Jurkat, Clone E6-1 (cell line): ENCODE measurements at places on chromosomes 6 and 20.

DNA sequence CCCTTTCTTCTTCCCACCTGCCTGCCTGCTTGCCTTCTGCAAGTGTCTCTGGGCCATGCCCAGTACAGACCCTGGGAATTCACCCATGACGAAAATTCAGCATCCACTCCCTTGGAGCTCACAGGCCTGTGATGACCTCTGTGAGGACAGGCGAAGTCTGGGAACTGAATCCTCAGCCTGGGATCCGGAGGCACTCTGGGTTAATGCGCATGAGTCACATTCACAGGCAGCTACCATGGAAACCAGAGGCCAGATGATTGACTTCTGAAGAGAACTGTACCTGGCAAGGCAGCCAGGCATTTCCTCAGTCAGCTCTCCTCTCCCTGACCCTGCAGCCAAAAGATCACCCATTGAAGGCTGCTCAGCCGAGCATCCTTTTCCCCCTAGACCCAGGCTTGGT lies 41.0 kb downstream of the SLC9A8 start:
- no peak for DNase-seq

- no peak for DNase-seq
Observed at GRCh38 chr6:3337521-3338350, 79.0 kb downstream of the PSMG4 start.

DNA sequence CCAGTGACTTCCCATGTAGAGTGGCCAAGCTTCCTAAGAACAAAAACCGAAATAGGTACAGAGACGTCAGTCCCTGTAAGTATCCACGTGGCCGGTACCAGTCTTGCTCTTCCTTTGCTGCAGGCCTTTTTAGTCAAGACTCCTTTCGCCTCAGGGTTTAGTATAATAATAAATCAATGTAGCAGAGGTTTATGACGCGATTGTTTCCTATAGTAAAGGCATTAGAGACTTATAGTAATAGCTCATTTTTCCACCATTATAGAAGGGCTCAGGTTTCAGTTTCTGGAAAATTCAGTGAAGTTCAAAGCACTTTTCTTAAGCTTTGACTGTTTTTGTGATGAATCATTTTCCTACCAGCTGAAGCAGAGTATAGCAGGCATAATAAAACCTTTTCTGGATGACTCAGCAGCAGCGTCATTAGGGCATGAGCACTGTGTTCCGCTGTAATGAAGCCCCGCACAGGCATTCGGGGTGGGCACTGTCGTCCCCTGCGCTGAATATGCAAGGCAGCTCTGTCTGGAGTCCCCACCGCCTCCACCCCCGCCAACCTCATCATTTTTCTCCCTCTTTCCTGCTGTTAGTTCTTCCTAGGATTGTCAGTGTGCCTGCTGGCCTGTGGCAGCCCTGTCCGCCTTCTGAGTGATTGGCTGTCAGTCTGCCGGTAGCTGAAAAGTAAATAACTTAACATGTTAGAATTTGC lies 51.3 kb downstream of the PTPN1 start:
- no peak for DNase-seq

GRCh38 chr6:109772883-109773431 lies 81.9 kb downstream of the FIG4 start:
- DNase-seq = no peak

DNA sequence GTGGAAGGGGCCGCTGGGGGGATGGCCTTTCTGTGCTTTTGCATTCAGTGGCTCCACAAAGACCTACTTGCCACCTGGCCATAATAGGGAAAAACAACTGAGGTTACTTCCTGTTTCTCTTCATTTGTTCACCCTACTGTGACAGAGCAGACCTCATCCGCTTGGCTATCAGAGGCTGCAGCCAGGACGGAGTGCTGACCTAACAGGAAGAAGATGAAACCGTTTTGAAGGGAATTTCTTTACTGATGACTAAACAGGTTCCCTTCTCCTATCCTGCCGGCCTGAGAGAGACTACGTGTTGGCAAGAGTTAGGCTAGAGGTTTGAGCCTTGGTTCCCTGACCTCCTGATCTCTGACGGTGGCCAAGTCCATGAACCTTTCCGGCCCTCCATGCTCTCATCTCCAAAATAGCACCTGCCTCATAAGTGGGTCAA lies 21.3 kb downstream of the PRR18 start:
- no peak for DNase-seq

GRCh38 chr6:89984926-89985750 lies 90.9 kb downstream of the GJA10 start:
- no peak for DNase-seq

DNA sequence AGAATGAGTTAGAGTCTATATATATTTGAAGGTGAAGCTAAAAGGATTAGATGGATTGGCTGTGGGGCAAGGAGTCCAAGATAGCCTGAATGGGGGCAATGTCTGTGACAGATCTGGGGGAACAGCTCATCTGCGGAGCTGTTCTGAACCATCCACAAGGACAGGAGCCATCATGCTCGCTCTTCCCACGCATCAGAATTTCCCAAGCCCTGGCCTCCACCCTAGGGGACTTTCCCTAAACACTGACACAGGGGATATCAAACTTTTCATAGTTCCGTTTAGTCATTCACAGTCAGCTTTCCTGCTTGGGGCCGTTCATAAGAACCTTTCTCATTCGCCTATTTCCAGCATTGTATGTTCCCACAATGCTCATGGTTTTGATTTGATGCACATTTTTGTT lies 37.6 kb upstream of the CCN6 start:
- no peak for DNase-seq

- DNase-seq = no peak
Observed at GRCh38 chr6:44676246-44676790, 288.8 kb downstream of the CDC5L start.

DNA sequence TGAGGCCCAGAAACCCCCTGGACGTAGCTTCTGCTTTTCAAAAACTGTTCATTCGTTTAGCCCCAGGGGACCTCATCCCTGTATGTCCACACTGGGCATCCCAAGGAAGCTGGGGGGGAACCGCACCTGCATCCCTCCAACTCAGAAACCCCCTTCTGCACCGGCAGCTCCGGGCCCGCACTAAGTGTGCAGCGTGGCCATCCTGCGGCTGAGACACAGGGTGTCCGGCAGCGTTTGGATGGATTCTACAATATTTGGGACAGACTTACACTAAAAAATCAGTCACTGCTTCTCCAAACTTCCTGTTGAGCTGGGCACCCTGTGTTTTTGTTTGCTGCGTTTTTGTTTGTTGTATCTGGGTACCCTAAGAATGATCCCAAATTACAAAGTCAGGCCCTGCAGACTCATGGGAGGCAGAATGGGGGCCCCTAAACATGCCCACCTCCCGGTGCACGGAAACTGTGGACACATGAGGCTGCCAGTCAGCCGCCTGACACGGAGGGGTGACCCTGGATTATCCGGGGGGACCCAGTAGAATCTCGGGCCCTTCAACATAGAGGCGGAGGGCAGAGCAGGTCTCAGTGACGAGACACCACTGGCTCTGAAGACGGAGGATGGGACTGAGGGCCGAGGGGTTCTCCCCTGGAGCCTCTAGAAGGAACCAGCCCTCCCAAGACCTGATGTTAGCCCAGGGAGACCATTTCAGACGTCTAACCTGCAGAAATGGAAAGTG lies 88.2 kb upstream of the BHLHE23 start:
- no peak for DNase-seq

DNA sequence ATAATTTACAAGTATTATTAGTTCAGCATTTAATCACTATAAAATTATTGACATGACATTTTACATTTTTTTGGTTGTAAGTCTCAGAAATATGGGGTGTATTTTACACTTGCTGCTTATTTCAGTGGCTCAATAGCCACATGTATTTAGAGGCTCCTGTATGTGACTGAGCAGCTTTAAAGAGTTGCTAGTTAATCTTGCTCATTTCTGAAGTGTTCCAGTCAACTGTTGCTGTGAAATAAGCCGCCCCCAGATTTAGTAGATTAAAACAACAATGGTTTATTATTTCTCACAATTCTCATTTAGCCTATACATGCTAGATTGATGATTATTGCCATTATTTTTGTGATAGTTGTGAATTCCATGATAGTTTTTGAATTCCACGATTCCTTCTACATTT lies 23.0 kb downstream of the CD109 start:
- no peak for DNase-seq

- DNase-seq = no peak
Observed at GRCh38 chr6:159313018-159313417, 143.8 kb downstream of the FNDC1 start.

DNA sequence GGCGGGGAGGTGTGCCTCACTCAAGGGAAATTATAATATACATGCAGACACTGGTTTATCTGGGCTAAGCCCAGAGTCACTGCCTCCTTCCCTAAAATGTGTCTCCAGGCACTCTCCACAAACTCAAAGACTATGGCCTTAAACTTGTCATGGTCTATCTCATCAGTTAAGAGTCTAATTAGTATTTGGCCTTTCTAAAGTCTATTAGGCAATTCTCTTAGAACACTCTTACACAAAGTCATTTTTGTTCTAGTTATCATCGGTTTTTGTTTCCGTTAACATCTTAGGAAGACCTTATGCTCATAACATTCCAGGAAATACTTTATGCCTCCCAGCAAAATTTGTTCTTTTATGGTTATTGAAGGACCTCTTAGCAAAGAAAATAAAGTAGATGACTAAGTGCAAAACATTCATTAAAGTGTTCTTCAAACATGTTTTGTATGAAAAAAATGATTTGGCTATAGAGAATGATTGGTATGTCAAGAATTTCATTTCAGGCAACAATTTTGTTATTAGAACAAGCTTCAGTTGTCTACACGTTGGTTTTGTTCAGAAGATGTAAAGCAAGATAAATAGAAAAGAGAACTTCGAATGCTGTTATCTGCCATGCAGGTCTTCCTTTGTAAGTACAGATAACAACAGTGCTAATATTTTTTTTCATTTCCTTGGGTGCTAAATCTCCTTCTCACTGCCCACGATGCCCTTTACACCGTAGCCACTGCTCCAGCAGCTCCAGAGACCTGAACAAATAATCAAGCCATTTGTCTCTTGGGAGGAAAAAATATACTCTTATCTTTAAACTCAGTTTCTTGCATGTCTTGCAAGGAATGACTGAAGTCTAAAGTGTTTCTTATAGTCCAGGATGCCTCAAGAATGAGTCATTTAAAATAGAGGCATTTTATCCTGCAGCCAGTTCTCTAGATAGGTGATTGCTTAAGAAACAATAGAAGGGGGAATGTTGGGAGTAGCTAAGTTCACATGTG lies 170.4 kb downstream of the HTR1B start:
- DNase-seq = no peak

DNA sequence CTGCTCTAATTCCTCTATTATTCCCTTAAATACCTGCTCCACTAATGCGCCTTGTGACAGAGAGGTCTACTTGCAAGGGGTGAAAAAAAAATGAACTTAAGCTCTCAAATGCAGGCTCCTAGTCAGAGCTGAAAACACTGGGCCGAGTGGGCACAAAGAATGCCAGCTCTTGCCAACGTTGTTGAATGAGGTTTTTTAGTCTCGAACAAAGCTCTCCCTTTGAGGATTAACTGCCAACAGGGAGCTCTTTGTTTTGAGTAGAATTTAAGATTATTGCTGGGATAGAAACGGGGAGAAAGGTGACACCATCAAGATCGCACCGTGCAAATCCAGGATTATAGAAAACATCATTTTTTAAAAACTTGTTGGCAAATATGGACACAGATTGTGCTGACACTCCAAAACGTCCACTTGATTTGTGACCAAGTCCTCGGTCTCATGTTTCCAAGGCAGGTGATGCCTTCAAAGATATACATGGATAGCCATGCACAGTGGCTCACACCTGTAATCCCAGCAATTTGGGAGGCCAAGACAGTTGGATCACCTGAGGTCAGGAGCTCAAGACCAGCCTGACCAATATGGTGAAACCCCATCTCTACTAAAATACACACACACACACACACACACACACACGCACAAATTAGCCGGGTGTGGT lies 163.2 kb downstream of the BMP7 start:
- no peak for DNase-seq

GRCh38 chr6:4885341-4885933 lies 109.2 kb downstream of the CDYL start:
- DNase-seq = no peak

DNA sequence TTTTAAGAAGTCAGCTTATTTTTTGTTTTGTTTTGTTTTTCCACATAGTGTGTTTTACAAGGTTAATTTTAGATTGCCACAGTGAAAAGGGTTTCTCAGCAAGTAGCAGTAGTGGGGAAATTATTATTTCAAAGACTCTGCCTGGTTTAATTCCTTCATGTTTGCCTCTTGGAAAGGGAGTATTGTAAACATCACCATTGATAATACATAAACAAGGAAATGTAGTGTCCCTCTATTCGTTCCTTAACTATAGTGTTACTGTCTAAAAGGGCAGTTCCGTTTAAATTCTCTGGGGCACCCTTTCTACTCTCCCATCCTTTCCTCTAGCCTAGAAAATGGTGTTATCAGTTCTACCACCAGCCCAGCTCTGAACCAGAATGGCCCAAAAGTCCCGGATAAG lies 391.0 kb upstream of the SOX4 start:
- no peak for DNase-seq

- DNase-seq = no peak
Observed at GRCh38 chr6:121443971-121444541, 8.6 kb downstream of the GJA1 start.

- no peak for DNase-seq
Observed at GRCh38 chr6:124870611-124871459, 91.4 kb upstream of the RNF217 start.

DNA sequence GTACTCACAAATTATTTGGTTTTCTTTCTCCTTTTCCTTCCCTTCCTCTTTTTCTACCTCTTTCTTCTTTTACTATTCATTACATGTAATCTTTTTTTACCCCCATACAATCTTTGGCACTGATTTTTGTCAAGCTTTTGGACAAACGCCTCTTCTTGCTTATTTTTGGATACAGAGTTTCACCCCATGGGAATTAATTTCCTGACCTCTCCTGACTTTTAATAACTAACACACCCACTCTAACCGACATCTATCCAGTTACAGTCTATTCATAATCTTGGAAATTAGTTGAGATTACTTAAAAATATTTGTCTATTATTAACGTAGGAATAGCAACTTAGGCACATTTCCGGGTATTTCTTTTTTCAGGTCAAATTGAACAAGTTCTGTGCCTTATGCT lies 101.2 kb downstream of the HDGFL1 start:
- no peak for DNase-seq

DNA sequence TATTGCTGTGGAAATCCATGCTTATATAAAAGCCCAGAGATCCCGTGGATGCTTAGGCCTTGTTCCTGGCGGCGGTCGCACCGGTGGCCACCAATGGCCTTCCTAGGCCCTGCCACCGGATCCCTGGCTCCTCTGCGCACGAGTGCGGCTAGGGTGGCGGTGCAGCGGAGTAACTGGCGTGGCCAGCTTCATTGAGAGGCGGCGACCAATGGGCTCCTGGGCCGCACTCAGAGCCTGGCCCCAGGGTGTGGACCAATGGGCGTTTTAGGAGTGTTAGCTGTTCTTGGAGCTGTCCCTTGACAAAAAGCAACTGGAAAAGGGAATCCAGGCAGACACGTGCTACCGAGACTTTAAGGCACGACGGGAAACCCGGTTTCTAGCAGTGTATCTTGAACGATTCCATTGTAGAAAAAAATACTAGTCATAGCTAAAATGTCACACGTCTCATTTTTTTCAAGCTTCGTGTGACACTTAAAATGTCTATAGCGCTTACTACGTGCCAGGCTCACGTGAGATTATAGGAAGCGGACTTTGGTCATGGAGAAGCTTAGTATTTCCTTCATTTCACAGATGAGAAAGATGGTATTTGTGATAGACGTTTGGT lies 1.7 kb downstream of the AMD1 start:
- DNase-seq = peak; percentile 39

GRCh38 chr6:158011980-158012566 lies 30.4 kb downstream of the SYNJ2 start:
- peak; percentile 35 for DNase-seq

- DNase-seq = no peak
Observed at GRCh38 chr6:74651948-74652842, 553.7 kb downstream of the COL12A1 start.

- DNase-seq = no peak
Observed at GRCh38 chr20:38664284-38664683, 60.0 kb upstream of the SLC32A1 start.
